Activated naive CD4-positive, alpha-beta T cell treated with anti-CD3 and anti-CD28 coated beads, Interleukin-2, amount 50 U/mL, for 72 hours (primary cell): ENCODE measurements at places on chromosomes 1 and 21. TPM values are rescaled to one million over a fixed set of nuclear protein-coding genes. Genes with fewer than 3 reads are reported as not detected.
A peak's percentile ranks its signal among the peaks of the same experiment; 100 is the strongest.

PTPRC gene
- total RNA-seq: 644 TPM

AGBL4 gene
- not detected for total RNA-seq

KCNA10 gene
- total RNA-seq: not detected

PGLYRP3 gene
- not detected for total RNA-seq

- no peak for DNase-seq
Measured at GRCh38 chr1:171221665-171222591, 26.4 kb upstream of the FMO1 start.

DNA sequence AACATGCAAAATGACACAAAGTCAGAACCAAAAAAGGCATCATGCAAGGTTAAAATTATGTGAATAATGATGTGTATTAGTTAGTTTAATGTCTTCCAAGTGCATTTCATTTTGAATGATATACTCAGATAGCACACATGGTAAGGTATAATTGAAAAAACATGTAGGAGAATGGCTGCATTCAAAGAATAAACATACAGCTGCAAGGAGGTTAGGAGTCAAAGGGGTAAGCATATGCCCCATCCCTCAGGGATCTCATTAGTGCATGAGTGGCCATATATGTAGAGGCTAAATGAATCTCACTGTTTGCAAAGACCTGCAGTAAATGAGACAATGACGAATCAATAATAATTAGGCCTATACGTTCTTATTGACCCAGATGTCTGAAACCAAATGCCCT lies 179.7 kb upstream of the HOOK1 start:
- DNase-seq: no peak

- no peak for DNase-seq
Measured at GRCh38 chr1:119449971-119450370, 35.0 kb downstream of the HSD3B2 start.

DNA sequence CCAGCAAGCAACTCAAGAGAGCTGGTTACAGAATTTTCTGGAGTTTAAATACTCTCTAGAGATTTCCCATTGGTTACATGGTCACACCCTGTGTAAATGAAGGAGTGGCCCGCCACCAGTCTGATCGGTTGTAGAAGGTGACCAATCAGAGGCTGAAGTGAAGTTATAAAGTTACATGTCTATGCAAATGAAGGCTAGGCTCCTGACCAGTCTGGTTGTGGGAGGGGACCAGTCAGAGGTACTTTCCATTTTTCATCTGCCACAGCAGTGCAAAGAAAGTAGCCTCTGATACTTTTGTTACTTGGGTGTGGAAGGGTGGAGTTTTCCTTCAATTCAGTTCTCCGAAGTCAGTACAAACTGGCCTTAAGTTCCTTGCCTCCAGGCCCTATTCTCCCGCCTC lies 273.7 kb downstream of the BARHL2 start:
- no peak for DNase-seq

DNA sequence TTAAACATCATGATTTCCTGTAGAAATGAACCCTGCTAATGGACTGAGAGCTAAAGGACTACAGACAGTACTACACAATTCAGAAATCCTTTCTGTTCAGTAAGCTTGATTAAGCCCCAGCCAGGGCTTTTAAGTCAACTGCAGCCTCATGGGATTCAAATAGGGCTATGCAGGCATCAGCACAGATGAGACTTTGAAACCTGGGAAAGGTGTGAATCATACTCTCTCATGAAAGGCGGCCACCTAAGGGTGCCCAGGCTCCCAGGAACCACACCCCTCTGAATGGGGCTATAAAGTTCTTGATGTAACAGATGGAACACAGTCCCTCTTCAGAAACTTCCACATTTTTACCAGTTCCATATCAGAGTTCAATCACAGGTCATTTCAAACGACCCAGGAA lies 7.6 kb downstream of the SIPA1L2 start:
- DNase-seq: no peak

DNA sequence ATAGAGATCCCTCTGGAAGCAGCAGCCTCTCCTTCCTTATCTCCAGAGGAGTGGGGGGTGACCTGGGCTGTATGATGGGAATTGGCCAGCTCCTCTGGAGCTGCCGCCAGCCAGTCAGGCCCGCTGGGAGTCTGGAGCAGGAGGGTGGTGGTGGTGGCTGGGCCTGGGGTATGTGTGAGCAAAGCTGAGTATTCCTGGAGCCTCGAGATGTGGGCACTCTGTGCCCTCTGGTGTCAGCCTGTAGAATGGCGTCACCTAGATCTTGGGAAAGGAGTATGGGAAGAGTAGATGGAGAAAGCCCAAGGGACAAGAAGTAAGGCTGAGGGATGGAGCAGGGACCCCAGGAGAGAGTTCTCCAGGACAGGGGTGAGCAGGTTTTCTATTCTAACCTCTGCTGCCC lies 16.0 kb downstream of the VANGL2 start:
- DNase-seq: no peak

- no peak for DNase-seq
Measured at GRCh38 chr1:38539931-38540330, 319.6 kb downstream of the RRAGC start.

GRCh38 chr1:7557301-7557891 lies 213.7 kb upstream of the VAMP3 start:
- DNase-seq: no peak

DNA sequence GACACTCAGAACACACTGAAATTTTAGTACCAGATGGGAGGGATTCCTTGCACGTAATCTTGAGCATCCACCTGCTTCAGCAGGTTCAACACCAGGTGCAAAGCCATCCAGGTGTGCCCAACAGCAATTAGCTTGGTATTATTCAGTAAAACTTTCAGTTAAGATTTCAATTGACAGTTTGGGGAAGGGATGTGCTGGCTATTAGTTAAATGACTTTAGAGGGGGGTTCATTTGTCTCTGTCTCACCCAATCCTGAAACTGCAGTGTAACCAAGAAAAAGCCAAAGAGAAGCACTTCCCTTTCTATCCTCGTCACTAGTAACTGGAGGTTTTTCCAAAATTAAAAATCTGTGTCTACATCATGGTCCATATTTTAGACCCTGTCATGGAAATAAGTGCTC lies 90.9 kb downstream of the PIK3R3 start:
- no peak for DNase-seq

- no peak for DNase-seq
Measured at GRCh38 chr1:17104782-17105181, 14.5 kb downstream of the PADI2 start.

GRCh38 chr1:33743221-33743998 lies 120.5 kb upstream of the HMGB4 start:
- DNase-seq: no peak

GRCh38 chr1:35726450-35727433 lies 8.1 kb upstream of the C1orf216 start:
- no peak for DNase-seq

GRCh38 chr1:175673371-175674150 lies 69.8 kb downstream of the TNR start:
- DNase-seq: no peak

DNA sequence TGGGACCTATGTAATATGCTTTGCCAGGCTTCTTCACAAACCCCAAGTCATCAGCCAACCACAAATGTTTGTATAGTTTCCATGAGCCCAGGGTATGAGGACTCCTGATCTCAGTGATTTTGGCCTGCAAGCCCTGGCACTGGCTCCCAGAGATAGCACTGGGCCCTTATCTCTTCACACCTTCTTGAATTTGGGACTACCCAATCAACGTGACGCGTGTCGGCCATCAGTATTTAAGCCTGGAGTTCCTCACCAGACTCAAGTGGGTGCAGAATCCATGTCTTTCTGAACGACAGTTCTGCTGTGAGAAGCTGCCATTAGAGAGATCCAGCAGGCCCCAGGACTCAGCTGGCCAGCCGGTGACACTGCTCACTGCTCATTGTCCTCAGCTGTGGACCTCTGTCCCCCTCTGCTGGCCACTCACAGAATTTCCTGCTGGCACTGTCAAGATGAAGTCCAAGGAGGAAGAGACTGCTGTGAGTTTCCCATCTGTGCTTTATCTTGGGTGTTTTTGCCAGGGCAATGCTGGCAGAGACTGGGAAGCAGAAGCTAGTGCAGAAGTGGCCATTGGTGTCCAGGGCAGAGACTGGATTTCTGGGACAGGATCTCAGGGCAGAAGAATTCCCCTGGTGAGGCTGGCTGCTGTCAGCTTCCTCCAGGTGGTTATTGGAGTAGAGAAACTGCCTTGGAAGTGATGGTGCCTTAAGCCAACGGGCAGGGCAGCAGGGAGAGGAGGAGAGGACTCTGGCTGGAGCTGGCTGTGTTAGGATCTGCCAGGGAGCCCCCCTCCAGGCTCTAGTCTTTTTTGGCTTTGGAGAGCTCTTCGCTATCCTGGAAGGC lies 28.4 kb downstream of the TMCC2 start:
- peak; percentile 88 for DNase-seq
